ENCODE measurements at places on chromosomes 3 and 15.

GRCh38 chr15:51499379-51499976 is 123.1 kb downstream of the DMXL2 start:
- DNase-seq, result peak; percentile 29

- DNase-seq, result no peak
These were observed 108.8 kb upstream of the UMPS start for GRCh38 chr3:124621498-124621897.

- DNase-seq, result no peak
These were observed at the start of gene ACSBG1 for GRCh38 chr15:78234515-78235040. ACSBG1 (minus strand) TSS chr15:78234565; CDS start chr15:78234501, 64 bp downstream.

GRCh38 chr3:168552251-168552650 is 456.5 kb upstream of the GOLIM4 start:
- DNase-seq, result no peak

DNA sequence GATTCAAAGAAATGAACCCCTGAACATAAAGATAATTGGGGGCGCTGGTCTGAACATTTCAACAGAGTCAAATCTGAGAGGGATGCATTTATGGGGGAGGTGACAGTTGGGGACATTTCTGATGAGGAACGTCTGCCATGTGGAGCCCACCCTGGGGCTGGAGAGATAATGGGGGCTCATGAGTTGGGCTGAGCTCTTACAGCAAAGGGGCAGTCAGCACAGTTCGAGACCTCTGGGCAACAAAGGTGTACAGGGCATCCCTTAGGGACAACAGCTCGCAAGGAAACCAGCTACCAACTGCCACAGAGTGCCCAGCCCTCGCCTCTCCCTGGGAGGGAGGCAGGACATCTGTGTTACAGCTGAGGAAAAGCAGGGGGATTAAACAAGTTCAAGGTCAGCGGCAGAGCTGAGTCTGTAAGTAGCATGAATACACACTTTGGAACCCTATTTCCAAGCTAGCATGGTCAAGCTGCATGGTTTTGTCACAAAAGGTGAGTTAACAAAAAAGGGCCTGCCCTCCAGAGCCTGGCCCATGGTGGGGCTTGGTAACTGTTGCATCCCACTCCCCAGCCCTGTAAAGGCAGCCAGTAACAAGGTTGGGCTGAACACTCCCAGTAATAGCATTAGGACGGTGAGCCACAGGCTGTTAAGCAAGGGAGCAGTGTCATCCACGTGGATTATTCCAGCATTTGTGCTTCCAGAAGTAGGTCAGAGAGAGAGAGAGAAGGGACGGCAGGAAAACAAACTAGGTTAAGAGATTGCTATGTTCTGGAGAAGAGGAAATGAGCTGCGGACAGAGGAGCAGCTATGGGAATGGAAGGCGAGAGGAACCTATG is 4.3 kb downstream of the GNB5 start:
- DNase-seq, result no peak

DNA sequence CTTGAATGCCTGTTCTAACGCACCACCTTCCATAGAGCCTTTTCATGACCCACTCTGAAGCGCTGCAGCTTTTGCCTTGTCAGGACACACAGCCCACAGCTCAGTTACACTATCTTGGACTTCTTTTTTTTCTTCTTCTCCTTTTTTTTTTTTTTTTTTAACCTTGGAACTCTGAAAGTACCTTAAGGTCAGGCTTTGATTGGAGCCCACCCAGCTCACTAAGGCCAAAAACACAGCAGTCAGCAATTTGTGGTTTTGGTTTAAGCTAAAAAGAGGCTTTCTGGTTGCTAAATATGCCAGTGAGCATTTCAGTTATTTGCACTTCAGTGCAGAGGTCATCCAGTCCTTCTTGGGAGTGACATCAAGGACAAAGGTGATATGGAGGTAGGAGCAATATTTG is 1.7 kb downstream of the SLC25A20 start:
- DNase-seq, result no peak

DNA sequence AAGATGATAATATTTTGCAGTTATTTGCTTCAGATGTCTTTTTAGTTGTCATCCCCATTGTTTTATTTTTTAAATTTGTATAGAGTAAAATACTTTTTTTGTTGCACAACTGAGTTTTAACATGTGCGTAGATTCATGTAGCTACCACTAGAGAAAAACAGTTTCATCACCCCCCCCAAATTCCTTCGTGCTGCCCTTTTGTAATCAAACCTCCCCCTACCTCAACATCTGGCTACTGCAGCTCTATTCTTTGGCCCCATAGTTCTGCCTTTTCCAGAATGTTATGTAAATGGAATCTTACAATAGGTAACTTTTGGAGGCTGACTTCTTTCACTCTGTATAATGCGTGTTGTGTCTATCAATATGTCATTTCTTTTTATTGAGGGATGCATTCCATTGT is 232.0 kb upstream of the RASGRP1 start:
- DNase-seq, result no peak

- DNase-seq, result no peak
These were observed 1126.1 kb downstream of the ROBO1 start for GRCh38 chr3:78641703-78642102.

DNA sequence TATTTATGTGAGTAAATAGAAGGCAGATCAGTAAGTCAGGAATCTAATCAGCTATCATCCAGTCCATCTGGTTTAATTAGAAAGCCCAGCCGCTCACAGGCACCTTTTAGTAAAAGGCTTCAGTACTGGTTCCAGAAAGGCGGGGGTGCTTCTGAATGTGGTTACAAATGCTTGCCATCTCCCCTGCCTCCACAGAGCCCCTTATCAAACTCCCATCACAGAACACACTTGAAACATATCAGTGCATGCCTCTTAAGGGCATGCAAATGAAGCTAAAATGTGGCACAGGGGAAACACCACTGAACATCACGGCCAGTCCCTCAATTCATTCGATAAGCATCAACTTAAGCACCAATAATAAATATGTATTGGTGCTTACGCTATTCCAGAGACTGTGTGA is 261.4 kb downstream of the RORA start:
- DNase-seq, result no peak

DNA sequence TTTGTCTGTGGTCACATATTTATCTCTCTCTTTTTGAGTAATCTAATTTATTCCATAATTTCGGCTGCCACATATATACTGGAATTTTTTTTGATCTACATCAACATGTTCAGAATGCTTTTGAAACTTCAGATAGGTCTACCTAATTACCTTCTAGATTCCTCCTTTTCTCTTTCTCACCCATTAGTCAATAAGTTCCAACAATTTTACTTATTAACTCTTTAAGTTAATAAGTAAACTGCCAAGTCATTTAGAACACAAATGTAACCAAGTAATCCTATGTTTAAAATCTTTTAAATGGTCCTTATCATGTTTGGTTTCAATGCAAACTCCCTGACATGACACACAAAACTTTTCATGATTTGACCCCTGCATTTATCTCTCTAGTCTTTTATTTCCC is 410.5 kb downstream of the UNC13C start:
- no peak for DNase-seq

DNA sequence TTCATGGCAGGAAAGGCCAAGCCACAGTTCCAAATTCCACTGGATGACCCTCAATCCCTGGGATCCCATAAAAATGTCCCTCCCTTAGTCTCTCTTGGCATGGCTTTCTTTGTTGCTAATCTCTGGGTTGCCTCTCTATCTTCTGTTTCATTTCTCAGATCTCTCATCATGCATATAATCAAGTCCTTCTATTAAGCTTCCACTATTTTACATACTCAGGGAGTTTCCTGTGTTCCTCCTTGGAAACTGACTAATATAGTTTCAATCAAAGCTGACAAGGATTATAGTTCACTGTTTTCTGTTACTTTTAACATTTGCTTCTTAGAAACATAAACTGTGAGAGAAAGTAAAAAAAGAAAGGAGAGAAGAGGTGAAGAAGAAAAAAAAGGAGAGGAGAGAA is 113.8 kb upstream of the COL8A1 start:
- no peak for DNase-seq

DNA sequence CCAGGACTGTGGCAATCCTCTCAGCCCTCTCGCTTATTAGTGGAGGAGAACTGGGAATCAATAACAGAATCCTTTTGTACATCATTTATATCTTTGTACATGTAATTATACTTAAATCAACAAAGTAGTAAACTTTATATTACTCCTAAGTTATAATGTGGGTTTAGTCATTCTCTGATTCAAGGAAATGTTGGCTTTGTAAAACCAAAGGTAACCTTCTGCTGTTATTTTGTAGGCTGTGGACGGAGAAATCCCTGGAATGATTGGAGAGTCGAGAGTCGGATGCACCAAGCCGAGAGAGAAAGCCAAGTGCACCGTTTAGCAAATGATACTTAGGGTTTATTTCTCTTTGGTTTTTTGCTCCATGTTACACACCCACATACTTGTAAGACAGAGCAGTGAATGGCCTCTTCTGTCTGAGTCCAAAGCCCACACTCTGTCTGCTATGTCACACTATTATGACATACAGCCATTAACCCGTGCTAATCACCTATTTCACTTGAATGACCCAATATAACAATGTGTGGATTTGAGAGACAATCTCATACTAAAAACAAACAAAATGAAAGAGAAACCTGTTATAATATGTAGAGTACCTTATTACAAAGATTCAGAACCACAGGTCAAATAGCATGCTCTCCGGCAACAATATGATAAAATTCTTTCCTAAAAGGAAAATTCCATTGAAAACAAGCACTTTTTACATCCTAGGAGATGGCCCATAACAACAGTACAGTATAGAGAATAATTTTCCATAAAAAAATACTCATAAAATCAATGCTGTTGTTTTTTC is 72.2 kb downstream of the MECOM start:
- DNase-seq, result no peak

- no peak for DNase-seq
These were observed 105.5 kb upstream of the WNT5A start for GRCh38 chr3:55592572-55592971.

GRCh38 chr15:100932676-100933348 is 13.7 kb downstream of the LRRK1 start:
- DNase-seq, result peak; percentile 16

DNA sequence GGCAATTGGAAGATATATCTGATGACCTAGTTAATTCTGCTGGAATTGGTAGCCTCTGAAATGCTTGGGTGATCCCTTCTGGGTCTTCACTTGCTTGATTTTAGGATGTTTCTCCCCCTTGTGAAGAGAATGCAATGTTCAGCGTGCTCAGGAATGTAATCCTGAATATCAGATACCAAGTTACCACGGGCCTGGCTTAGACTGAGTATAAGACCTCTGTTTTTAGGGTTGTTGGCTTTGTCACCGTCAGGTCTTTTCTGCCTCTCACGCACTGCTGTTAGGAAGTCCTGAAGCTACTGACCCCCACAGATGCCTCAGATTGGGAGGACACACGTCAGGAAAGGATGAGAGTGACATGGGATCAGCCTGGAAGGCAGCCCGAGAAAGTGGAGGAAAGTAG is 198.5 kb downstream of the CDIN1 start:
- DNase-seq, result peak; percentile 28

GRCh38 chr3:37779289-37780152 is 82.2 kb upstream of the CTDSPL start:
- peak; percentile 78 for DNase-seq

- peak; percentile 35 for DNase-seq
These were observed 75.4 kb downstream of the CDC25A start for GRCh38 chr3:48112813-48113212.

- no peak for DNase-seq
These were observed 17.3 kb downstream of the MTMR10 start for GRCh38 chr15:30974112-30974511.

- peak; percentile 2 for DNase-seq
These were observed 304.9 kb downstream of the FGF12 start for GRCh38 chr3:192422321-192422996.

DNA sequence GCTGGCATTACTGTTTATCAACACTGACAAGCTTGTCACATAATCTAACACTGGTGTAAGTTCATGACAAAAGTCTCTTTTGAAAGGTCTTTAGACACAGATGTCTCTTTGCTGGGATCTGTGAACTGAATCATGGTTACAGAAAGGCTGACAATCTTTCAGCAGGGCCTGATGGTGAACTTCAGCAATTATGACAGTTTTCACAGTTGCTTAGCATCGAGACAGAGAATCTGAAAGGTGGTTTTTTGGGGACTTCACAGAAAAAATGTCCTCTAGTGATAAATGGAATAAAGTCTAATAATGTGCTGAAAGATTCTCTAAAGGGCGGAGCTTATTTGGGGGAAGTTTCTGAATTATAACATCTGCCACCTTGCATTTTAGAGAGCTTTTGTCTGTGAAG is 32.3 kb downstream of the CLDN1 start:
- no peak for DNase-seq

- DNase-seq, result peak; percentile 76
These were observed 46.8 kb downstream of the EOMES start for GRCh38 chr3:27675287-27675686.

DNA sequence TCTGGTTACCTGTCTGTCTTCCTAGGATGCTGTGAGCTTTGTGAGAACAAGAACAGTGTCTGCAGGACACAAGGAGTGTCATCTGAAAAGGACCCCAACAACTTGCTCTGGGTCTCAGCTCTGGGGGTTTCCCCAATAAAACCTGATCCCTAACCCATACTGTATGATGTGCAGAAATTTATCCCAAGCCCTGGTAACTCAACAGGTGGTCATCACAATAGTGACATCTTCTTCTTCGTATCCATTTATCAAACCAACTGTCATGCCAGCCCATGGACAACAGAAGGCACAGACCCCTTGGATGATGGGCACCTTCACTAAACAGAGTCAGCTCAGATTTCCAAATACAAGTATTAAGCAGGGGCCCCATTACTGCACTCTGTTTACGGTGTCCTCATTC is 127.5 kb downstream of the UACA start:
- no peak for DNase-seq

DNA sequence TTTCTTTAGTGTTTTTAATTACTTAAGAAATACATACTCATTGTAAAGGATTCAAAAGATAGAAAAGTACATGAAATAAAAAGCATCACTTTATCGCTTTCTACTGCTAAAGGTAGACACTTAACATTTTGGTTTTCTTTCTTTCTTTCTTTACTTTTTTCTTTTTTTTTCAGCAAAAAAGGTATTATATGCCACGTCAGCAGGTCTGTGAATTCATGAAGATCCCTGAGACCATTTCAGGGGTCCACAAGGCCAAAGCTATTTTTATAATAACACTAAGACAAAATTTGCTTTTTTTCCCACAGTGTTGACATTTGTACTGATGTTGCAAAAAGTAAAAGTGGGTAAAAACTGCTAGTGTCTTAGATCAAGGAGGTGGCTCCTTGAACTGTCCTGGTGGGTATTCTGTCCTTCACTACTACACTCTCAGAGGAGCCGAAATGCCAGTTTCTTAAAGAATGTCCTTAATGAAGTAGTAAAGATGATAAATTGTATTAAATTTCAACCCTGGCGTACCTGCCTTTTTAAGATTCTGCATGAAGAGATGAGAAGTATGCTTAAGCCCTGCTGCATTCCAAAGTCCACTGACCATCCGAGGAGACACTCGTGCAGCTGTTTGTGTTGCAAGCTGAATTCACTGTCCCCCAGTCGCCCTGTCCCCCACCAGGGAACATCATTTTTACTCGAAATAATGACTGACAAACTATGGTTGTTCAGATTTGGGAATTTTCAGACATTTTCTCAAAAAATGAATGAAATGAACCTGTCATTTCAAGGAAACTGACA is 106.7 kb upstream of the PIAS1 start:
- DNase-seq, result no peak

Data from fibroblast of skin of scalp (primary cell).